ENCODE measurements at places on chromosomes 3 and 15.

- DNase-seq: no peak
Observed at GRCh38 chr3:144162042-144162441, 190.4 kb downstream of the DIPK2A start.

- DNase-seq: no peak
Observed at GRCh38 chr3:136893848-136894443, 31.9 kb downstream of the NCK1 start.

GRCh38 chr15:99712415-99712814 lies 20.8 kb downstream of the LYSMD4 start:
- no peak for DNase-seq

GRCh38 chr3:125140818-125141595 lies 71.5 kb downstream of the SLC12A8 start:
- no peak for DNase-seq

DNA sequence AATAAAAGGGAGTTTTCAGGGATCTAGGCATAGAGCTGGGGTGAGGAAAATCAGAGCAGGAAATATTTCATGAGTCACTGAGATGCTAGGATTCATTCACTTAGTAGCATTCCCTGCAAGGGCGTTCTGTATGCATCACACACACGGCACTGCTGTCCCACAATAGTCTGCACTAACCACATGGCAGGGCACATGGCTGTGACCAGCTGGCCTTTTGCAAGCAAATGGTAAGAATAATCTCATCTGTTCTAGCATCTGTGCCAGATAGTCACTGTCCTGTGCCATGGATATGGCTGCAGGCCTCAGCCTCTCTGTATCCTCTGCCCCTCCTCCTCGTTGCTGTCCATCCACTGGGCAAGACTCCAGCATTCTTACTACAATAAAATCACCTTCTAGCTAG lies 37.8 kb downstream of the BOC start:
- DNase-seq: no peak

GRCh38 chr3:194618858-194619608 lies 14.2 kb downstream of the TMEM44 start:
- DNase-seq: no peak

DNA sequence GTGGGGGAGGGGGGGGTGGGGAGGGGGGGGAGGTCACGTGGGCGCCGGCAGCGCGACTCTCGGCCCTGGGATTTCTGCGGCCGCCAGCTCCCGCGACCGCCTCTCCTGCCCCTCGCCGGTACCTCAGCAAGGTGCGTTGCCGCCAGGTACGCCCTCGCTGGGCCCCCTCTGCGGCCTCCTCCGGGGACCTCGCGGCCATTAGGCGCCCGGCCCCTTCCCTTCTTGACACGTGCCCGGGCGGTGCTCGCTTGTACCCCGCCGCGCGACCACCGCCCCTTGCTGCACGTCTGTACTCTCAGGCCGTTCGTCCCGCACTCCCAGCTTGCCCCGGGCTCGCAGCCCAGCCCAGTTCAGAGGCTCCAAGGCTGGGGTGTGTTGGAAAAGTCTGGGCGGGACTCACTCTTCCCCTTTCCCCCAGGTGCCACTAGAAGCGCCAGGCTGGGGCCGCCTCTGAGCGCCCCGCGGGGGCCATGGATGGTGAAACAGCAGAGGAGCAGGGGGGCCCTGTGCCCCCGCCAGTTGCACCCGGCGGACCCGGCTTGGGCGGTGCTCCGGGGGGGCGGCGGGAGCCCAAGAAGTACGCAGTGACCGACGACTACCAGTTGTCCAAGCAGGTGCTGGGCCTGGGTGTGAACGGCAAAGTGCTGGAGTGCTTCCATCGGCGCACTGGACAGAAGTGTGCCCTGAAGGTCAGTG lies at the start of gene MAPKAPK3:
Gene MAPKAPK3 (plus strand): TSS at position 56 of the 696 bp plus-strand sequence. CDS start 415 bp downstream, at position 471.
- DNase-seq: peak; percentile 67

DNA sequence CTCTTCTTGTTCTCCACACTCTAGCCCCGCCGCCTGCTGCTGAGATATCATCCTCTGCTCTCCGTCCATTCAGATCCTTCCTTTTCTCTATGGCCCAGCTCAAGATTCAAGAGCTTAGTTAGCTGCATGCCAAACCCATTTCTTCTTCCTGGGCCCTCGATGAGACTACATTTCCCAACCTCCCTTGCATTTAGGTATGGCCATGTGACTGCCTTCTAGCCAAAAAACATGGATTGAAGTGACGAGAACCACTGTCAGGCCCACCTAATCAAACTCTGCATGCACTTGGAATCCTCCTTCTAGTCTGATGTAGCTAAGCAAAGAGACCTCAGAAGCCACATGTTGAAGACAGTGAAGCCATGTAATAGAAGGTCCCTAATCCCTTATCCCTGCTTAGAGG lies 308.2 kb downstream of the VPS13C start:
- DNase-seq: no peak
